Activated naive CD8-positive, alpha-beta T cell treated with anti-CD3 and anti-CD28 coated beads, Interleukin-2, amount 10 ng/mL, durations not matched to agents 7 days and 5 days (primary cell): ENCODE measurements at places on chromosomes 4 and X. TPM values are rescaled to one million over a fixed set of nuclear protein-coding genes. Genes with fewer than 3 reads are reported as not detected.

DNA sequence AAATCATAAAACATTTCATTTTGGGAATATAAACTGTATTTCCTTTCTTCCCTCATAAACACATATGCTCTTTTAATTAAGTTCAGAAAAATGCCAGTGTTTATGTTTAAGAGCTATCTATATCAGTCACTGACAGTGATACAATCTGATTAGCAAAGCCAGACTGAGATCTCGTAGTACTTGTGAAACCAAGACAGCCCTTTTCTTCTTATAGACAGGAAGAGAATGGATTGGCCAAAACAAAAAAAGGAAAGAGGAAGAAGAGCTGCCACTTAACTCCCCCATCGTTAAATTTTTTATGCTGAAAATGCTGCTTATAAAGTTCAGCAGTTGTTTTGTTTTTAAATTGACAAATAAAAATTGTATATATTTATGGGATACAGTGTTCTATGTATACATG, 87.4 kb downstream of the PLAC1 start:
- no peak overlapping the region for H3K27ac ChIP-seq
- H3K4me3 ChIP-seq = no peak overlapping the region
- peaks cover 5% of the 10 kb centered on the region for H3K4me1 ChIP-seq

The CT45A7 gene
- total RNA-seq = not detected

GRCh38 chrX:66020631-66021334, 19.1 kb downstream of the VSIG4 start:
- peaks cover 44% of the 10 kb centered on the region for H3K36me3 ChIP-seq
- peak overlapping the region; percentile 63 for H3K4me3 ChIP-seq
- peaks cover 45% of the 10 kb centered on the region for H3K4me1 ChIP-seq
- peak overlapping the region; percentile 83 for H3K27ac ChIP-seq
- no peaks in the 10 kb centered on the region for H3K27me3 ChIP-seq

The NR0B1 gene
- total RNA-seq = not detected

The MMRN1 gene
- total RNA-seq = 0.43 TPM

The SULT1E1 gene
- not detected for total RNA-seq

DNA sequence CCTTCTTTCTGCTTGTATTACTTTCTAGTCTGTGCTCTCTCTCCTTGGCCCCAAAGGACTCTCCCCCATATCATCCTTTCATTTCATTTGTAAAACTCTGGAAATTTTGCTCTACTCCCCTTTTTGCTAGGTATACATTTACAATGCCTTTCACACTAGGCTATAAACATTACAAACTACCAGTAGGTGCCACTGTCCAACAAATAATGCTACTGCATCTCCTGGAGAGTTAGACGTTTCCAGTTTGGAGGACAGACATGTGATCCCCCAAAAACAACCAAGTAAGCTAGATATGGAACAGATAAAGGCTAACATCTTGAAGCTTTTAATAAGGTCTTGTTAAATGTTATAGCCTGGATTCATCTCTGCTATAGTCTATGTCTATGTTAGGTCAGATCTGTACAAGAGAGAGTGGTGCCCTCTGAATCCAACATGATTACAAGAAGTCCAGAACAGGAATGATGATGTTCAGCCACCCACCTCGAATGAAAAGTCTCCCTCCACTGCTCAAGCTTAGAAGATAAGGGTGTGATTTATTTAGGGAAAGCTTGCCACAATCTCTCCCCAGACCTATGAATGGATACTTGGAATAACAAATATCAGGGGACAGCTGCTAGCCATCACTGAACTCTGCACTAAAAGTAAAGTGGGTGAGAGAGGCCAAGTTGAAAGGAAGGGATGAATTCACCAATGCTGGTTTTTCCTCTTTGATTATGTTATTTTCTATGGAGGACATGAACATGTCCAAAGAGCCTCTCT, 14.3 kb downstream of the CBR4 start:
- no peak for DNase-seq
- no peaks in the 10 kb centered on the region for H3K27me3 ChIP-seq
- no peak overlapping the region for H3K27ac ChIP-seq
- H3K4me3 ChIP-seq = no peak overlapping the region
- peaks cover 11% of the 10 kb centered on the region for H3K36me3 ChIP-seq
- no peaks in the 10 kb centered on the region for H3K4me1 ChIP-seq

DNA sequence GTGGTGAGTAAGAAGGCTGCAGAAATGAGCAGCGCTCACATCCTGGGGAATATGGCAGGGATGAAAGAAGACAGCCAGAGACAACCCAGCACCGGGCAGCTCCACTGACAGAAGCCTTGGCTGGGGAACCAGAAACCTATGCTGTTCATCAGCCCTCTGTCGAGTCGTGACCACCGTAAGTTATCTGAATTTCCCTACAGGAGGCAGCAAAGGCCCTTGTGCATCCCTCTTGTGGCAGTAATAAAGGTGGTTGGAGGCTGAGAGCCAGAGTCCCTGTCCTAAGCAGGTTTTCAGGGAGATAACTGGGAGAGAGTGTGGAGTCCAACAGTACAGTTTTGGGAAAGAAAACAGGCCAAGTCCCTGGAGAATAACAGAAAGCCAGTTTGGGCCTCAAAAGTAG, 194.0 kb upstream of the BOD1L1 start:
- H3K36me3 ChIP-seq = no peaks in the 10 kb centered on the region
- no peak overlapping the region for H3K27ac ChIP-seq
- no peaks in the 10 kb centered on the region for H3K27me3 ChIP-seq
- H3K4me1 ChIP-seq = no peaks in the 10 kb centered on the region
- no peak overlapping the region for H3K4me3 ChIP-seq

The OTUD5 gene
- 62.4 TPM for total RNA-seq

The SPANXN1 gene
- total RNA-seq = not detected

The RBM47 gene
- 2.7 TPM for total RNA-seq

GRCh38 chr4:22215084-22215483, 266.5 kb upstream of the KCNIP4 start:
- no peak overlapping the region for H3K27ac ChIP-seq
- H3K27me3 ChIP-seq = no peaks in the 10 kb centered on the region
- H3K4me3 ChIP-seq = no peak overlapping the region
- DNase-seq = no peak

The ADH7 gene
- total RNA-seq = not detected

DNA sequence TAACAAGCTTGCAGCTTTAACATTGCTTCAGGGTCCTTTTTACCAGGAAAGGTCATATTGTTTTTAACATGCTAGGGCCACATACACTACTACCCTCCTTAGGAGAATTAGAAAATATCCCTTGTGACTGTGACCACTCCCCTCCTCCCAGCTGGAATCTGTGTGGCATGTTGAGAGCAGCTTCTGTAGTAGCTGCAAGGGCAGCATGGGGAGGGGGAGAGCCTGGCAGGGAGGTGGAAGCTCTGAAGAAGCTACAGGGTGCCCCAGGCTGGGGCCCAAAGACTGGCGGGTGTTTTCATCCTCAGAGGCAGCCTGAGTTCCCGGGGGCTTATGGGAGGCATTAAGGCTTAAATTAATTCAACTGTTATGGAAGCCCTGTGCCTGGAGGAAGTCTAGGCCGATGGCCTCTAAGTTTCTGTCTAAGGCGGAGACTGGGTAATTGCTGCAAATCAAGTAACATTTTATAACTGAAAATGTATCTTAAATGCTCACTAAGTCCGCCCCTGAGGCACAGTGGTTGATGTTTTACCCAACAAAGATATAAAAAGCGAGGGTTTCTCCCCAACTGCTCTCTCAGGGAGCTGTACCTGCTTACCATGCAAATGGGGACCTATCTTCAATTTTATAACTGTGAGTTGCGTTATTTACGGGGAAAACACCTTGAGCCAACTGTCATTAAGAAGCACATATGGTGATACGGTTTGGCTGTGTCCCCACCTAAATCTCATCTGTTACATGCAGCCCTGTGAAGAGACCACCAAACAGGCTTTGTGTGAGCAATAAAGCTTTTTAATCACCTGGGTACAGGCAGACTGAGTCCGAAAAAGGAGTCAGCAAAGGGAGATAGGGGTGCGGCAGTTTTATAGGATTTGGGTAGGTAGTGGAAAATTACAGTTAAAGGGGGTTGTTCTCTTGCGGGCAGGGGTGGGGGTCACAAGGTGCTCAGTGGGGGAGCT, 37.4 kb upstream of the STS start:
- peaks cover 19% of the 10 kb centered on the region for H3K4me1 ChIP-seq
- no peaks in the 10 kb centered on the region for H3K27me3 ChIP-seq
- no peak for DNase-seq
- H3K36me3 ChIP-seq = peaks cover 14% of the 10 kb centered on the region

DNA sequence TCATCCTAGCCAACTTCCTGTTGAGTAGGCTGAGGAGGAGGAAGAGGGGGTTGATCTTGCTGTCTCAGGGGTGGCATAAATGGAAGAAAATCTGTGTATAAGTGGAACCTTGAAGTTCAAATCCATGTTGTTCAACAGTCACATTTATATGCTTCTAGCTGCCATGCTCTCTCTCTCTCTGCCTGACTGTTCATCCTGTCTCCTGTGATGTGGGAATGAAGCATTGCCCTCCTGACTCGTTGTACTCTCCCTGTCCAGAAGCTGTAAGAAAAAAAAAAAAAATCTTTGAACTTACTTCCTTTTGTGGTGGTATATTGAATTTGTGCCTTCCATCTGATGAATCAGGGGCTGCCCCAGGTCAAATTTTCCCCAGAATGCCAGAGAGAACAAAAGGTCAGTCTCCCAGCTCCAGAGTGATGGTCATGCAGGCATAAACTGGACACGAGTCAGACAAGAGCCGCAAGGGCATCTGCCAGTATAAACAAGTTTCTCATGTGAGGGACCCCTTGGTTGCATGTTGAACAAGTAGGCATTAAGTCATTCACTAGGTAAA, 257.0 kb downstream of the IDS start:
- H3K27me3 ChIP-seq = no peaks in the 10 kb centered on the region
- H3K4me1 ChIP-seq = no peaks in the 10 kb centered on the region
- DNase-seq = no peak
- H3K36me3 ChIP-seq = no peaks in the 10 kb centered on the region
- H3K4me3 ChIP-seq = no peak overlapping the region

The ATP5ME gene
- 184 TPM for total RNA-seq
